ENCODE measurements at places on chromosomes 3 and 15.

- DNase-seq = no peak
Measured at GRCh38 chr15:30954674-30955073, 36.8 kb downstream of the MTMR10 start.

- DNase-seq = no peak
Measured at GRCh38 chr3:25581823-25582222, 82.9 kb downstream of the TOP2B start.

- DNase-seq = no peak
Measured at GRCh38 chr15:87374339-87374738, 882.2 kb downstream of the NTRK3 start.

DNA sequence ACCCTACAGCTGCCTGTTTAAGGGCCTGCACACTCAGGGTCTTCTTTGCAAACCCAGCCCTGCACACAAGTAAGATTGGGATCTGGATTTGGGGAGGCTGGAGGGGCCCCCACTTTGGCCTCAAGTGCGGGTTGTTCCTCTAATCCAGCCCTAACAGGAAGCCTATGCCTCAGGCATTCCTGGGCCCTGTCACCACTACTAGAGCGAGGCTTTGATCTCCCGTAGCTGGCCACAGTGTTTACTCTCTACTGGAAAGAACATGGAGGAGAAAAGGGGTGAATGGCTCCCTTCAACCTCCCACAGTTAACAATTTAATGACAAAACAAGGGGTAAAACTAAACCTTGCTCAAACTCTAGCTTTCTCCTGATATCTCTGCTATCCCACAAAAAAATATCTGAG is 48.4 kb downstream of the DZIP1L start:
- DNase-seq = no peak

- DNase-seq = peak; percentile 76
Measured at GRCh38 chr15:66294157-66294931, 976 bp downstream of the DIS3L start.

DNA sequence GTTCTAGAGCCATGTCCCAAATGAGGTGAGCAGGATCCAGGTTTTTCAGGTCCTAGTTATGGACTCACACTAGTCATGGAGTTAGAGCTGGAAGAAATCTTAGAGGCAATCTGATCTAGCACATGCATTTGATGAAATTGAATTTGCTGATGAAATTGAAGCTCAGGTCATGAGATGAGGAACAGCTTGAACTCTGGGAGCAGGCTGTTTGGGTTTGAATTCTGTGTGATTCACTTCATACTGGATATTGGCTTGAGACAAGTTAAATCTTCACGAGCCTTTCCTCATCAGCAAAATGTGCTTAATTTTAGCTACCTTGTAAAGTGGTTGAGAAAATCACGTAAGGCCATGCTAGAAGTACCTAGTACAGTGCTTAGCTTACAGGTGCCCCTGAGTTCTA is 33.5 kb upstream of the PARL start:
- no peak for DNase-seq

- DNase-seq = peak; percentile 22
Measured at GRCh38 chr15:48330105-48330785, 984 bp upstream of the DUT start.

- DNase-seq = no peak
Measured at GRCh38 chr3:16468336-16469098, 45.0 kb downstream of the RFTN1 start.

GRCh38 chr3:5464649-5465048 is 277.1 kb downstream of the EDEM1 start:
- no peak for DNase-seq

DNA sequence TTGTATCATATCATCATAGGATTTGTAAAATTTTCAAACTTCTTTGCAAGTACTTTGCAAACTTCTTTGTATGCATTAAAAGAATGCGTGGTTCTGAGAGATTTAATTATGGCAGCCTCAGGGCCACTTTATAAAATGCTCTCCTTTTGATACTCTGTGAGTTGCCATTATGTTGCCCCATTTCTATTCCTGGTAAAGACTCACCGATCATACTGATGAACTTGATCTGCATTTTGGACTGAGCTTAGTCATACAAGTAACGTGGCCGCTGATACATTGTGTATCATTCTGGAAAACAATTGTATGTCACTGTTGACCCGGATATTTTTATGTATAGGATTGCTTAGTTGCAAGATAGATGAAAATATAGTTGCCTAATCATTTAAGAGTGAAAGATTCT is 38.8 kb downstream of the AKAP13 start:
- no peak for DNase-seq

DNA sequence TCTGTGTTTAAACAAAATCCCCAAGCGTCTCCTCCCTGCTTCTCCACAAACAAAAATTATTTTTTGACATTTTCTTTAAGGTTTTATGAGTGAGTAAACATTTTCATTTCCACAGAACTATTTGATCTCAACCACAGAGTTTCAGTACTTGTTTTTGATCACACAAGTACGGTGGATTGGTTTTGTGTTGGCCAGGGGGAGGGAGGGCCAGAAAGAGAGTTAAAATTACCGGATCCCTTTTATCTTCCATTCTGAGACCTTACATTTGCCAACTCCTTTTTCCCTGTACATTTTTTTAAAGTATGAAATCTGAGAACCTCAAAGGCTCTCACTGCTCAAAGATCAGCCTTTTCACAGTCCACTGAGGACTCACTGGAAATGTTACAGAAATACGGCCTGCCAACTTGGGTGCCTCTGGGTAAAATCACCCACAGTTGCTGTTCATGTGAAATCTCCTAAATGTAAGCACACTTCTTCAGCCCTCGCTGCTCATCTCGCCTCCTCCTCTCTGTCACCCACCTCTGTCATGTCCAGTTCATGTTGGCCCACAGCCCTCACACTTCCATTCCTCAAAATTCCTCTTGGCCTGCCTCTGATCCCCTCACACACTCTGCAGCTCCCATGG is 1.7 kb downstream of the HOMER2 start:
- DNase-seq = peak; percentile 2

DNA sequence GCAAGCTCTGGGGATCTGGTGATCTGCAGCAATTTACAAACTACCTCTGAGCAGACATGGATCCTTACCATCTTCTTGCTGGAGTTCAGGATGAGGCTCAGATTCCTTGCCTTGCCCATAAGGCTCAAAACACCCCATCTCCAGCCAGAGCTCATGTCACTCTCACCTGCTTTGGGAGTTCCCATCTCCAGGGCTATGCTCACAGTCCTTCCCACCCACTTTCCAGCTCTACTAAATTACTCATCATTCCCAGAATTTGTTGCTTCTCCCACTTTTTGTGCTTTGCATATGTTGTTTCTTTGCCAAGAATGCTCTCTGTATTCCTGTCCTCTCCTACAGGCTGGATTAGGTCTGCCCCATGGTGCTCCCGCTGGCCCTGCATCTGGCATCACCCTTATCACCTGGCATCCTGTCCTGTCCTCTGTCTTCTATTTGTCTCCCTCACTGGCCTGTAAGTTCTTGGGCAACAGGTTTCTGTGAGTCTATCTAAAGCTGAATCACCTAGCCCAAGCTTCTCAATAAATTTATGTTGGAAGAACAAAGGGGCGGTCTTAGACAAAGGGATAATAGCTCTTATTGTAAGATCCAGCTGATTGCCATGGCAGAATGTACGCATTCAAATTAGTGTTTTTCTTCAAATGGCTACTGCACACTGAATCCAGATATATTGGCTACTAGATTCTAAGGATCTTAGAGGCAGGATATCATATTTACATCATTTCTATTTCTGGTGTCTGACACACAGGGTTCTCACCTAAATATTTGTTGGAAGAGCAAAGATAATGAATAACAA is 179.2 kb downstream of the CLSTN2 start:
- DNase-seq = no peak

GRCh38 chr3:127630811-127631714 is 2.1 kb downstream of the PODXL2 start:
- DNase-seq = no peak

- peak; percentile 89 for DNase-seq
Measured at GRCh38 chr3:31981206-31982181, at the start of the genes OSBPL10 and ZNF860. OSBPL10 (minus strand) TSS chr3:31981262; CDS start chr3:31981179, 83 bp downstream. ZNF860 (plus strand) TSS chr3:31981750; CDS start chr3:31989080, 7,330 bp downstream.

DNA sequence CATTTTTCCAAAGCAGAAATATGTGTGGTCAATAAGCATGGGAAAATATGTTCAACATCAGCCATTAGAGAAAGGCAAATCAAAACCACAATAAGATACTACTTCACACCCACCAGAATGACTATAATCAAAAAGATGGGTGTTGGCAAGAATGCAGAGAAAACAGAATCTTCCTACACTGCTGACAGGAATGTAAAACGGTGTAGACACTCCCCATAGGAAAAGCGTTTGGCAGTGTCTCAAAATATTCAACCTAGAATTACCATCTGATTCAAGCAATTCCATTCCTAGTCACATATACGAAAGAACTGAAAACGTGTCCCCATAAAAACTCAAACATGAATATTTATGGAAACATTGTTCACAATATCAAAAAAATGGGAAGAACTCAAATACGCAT is 123.3 kb downstream of the ADAMTS17 start:
- DNase-seq = no peak

- DNase-seq = no peak
Measured at GRCh38 chr3:99780749-99781148, 36.9 kb upstream of the CMSS1 start.
